ENCODE measurements at places on chromosomes 16 and 17.

DNA sequence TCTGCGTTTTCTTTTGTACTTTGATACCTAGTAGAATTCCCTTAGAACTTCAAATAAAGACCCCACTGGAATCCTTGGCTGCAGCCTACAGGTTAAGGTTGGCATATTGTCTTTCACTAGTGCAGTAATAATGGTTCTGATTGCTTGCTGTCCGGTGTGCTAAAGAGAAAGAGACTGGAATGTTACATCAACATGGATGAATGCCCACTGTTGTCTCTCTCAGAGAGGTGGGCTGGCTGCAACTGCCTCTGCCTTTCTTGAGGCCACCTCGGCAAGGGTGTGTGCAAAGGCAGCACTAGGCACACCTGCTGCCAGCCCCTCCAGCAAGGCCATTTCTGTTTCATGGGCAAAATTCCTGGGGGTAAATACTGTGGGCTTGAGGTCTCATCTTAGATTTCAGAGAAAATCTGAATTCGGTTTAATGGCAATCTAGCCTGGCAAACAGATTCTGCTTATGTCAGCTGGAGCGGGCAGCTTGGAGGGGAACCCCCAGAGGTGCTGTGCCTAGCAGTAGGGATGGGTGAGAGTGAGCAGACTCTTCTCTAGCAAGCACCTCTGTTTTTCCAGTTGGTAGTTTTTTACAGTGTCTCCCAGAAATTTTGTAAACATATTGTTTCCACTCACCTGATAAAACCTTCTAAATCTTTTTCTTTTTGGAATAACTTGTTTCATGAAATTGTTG lies 54.0 kb downstream of the MRTFB start:
- no peak for DNase-seq
- H3K4me3 ChIP-seq, result no peak overlapping the region
- no peaks in the 10 kb centered on the region for H3K4me1 ChIP-seq
- no peaks in the 10 kb centered on the region for H3K27me3 ChIP-seq
- H3K27ac ChIP-seq, result no peak overlapping the region

DNA sequence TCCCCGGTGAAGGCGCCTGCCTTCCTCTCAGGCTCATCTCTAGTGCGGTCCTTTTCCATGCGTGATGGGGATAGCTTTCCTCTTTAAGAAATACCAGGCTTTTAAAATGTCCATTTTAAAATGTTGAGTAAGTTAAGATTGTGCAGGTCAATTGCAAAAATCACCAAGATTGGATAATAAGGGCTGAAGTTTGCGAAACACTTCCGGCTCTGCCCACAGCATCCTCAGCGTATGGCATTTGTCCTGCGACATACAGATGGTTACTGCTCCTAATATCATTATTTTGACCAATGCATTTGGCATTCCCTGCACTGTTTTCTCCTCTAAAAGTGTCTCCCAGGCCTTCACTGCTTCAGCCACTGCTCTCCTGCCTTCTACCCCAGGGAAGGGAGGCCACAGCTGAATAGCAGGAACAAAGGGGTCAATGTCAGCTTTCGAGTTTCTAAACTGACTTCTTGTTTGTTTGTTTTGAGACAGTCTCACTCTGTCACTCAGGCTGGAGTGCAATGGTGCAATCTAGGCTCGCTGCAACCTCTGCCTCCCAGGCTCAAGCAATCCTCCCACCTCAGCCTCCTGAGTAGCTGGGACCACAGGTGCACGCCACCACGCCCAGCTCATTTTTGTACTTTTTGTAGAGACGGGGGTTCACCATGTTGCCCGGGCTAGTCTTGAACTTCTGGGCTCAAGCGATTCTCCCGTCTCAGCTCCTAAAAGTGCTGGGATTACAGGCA lies 91.9 kb downstream of the CRISPLD2 start:
- DNase-seq, result no peak
- H3K36me3 ChIP-seq, result no peaks in the 10 kb centered on the region
- no peak overlapping the region for H3K27ac ChIP-seq
- no peak overlapping the region for H3K4me3 ChIP-seq
- H3K4me1 ChIP-seq, result no peaks in the 10 kb centered on the region

- H3K27ac ChIP-seq, result no peak overlapping the region
- H3K4me1 ChIP-seq, result no peaks in the 10 kb centered on the region
Observed at GRCh38 chr16:84868829-84869472, 49.2 kb downstream of the CRISPLD2 start.

GRCh38 chr17:17216776-17217175 lies 10.6 kb upstream of the PLD6 start:
- H3K36me3 ChIP-seq, result peaks cover 14% of the 10 kb centered on the region
- DNase-seq, result no peak
- H3K4me3 ChIP-seq, result no peak overlapping the region
- H3K27me3 ChIP-seq, result no peaks in the 10 kb centered on the region

DNA sequence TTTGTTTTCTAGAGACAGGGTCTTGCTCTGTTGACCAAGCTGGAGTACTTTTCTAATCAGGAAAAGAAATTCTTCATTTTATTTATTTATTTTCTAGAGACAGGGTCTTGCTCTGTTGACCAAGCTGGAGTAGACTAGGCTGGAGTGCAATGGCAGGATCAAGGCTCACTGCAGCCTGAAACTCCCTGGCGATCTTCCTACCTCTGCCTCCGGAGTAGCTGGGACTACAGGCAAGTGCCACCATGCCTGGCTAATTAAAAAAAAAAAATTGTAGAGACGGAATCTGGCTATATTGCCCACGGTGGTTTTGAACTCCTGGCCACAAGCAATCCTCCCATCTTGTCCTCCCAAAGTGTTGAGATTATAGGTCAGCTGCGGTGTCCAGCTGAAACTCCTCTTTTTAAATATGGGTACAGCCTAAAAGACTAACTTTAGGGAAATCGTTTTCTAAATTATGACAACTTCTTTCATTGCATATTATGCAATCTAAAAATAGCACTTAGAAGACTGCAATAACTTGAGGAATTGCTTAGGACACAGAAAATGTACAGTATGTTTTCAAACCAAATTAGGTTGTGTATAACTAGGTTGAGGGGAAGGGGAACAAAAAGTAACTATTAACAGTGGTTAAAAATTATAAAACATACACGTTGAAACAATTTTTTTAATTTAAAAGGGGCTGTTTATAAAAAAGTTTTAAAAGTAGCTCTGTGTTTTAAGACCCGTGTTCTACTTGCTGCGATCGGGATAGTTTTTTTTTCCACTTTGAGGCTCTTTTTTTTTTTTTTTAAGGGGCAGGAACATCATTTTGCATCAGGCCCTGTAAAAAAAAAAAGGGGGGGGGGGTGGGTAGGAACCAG lies 4.7 kb downstream of the PRAC1 start:
- DNase-seq, result no peak
- no peaks in the 10 kb centered on the region for H3K36me3 ChIP-seq
- H3K4me3 ChIP-seq, result no peak overlapping the region
- no peak overlapping the region for H3K27ac ChIP-seq
- no peaks in the 10 kb centered on the region for H3K4me1 ChIP-seq
